ENCODE measurements at places on chromosomes 6 and 20.

- DNase-seq: peak; percentile 33
Measured at GRCh38 chr6:2659882-2660281, 90.8 kb downstream of the MYLK4 start.

GRCh38 chr6:117601811-117602150 lies 530 bp downstream of the GOPC start:
- DNase-seq: no peak

DNA sequence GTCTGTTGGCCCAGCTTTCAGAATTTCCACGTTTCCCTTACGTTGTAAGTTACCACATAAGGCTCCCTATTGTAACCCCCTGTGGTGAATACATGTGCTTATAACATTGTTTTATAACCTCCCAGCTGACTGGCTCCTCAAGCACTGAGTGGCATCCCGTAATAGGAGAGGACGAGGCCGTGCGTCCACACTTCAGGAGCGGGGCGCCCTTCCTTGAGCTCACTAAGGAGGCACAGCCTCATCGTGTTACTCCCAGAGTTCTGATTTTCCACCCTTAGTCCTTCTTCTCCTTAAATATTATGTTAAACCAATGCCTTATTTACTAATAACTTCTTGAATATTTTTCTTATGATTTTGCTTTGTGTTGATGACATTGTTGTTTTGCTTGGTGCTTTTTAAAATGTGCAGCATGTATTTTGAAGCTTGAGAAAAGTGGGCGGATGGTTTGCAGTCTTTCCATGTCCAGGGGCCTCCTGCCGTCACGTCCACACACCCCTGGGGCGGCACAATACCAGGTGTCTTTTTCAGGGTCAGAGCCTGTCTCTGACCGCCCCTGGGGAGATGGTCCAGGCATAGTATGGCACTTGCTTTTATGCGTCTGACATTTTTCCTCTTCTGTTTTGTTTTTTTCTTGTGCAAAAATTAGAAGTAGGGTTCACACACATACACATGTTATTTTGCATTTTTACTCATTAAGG lies 181.8 kb downstream of the DLL1 start:
- DNase-seq: no peak

- DNase-seq: no peak
Measured at GRCh38 chr6:15400572-15401004, 154.7 kb downstream of the JARID2 start.

DNA sequence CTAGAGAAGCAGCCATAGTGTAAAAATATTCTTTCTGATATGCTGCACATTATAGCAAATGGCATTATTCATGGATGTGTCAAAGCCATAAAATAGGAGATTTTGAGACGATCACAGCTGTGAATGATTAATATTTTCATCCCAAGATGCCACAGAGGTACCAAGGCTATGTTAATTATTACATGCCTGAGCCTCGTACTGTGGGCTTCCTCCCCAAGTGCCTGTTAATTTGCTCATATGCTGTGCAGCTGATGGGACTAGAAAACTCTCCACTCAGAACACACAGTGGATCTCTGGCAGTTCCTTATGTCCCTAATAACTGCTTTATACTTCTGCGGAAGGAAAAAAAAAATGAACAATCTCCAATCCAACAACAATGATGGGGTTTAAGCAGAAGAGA lies 184.9 kb upstream of the TSHZ2 start:
- no peak for DNase-seq

DNA sequence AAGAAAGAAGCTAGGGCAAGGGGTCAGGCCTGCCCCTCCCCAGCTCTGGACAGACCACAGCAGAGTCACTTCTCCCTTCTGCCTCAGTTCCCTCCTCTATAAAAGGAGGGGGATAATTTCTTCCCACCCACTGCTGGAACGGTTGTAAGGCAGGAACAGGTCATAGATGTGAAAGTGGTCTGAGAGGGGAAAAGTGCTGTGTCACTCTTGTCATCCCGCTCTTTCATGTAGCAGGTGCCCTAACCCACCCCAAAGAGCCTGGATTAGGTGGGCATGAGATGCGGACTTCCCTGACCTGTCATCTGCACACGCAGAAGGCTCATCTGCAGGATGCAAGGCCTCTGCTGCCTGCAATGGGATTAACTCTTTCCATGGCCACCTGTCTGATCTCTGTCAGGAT lies 218.2 kb upstream of the LRFN2 start:
- DNase-seq: no peak

DNA sequence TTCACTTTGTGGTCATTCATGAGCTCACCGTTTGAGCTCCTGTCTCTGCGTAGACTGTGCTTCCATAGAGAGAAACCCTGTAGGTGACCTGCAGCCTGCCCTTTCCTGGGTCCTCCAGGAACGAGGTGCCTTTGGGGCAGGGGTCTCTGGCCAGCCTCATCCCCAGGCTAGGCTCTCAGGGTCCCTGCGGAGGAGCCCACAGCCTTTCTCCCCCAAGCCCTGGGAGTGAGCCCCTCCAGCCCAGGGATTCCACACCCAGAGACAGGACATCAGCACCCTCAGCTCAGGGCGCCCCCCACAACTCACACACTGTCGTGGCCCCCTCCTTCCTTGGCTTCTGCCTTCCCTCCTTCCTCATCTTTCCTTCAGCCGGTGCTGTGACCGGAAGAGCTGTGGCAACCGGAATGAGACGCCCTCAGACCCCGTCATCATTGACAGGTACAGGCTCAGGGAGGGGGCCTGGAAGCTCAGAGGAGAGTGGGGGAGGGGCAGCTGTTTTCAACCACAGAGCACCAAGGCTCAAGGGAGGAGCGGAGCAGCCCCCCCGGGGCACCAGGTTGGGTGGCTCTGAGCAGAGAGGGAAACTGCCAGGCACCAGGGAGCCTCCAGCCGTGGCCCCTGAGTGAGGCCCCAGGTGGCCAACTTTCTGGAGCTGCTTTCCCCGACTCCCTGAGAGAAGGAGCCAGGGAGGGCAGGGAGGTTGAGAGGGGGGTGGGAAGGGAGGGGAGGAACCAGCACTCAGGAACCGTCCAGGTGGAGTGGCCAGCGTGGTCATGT lies 16.8 kb downstream of the EBF4 start:
- no peak for DNase-seq

DNA sequence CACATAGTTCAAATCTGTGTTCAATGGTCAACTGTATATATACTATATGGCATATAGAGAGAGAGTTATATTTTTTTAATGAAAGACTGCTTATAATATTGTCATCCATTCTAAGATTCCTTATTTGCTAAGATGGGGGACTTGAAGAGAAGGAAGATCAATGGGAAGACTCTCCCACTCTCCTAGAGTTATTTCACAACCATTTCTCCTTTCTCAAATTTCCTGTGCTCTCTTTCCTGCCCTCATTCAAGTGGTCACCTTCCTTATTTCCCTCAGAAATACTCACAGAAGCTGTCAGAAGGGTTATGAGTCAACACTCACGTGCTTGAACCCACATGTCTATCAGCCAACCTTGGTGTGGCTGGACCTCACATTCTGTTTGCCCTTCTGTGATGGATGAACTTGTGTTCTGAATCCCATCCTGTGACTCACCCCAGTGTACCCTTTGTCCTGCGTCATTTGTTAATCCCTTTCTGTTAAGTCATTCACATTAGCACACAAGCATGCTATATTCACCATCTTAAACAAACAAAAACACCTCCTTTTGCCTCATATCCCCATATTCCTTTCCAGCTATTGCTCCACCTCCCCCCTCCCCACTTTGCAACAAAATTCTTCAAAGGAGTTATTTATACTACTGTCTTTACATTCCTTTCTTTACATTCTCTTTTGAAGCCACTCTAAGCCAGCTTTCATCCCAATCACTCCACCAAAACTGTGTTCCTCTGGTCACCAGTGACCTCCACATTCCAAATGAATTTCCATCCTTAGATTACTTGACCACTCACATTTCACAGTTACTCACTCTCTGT lies 279.3 kb upstream of the TCF21 start:
- peak; percentile 96 for DNase-seq

DNA sequence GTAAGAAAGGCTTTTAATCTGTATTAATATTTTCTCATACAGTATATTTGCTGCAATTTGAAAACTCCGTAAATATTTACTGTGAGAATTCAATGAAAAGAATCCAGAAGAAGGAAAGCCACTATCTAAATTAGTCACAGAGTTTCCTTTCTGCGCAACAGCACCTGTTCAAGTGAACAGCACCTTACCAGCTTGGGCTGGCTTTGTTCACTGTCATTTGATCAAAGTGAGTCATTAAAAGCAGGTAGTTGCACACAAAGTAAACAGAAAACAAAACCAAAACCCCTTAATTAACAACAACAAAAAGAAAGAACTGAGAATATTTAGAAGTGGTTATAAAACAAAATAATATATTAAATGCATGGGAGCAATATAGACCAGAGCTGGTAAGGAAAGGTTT lies 12.8 kb downstream of the SMLR1 start:
- no peak for DNase-seq

Data from EH (cell line).